ENCODE measurements at places on chromosomes 12 and 14.

GRCh38 chr12:98635657-98636323, 8.8 kb downstream of the IKBIP start:
- DNase-seq: peak; percentile 20

GRCh38 chr14:105935384-105935783, 409.0 kb downstream of the TMEM121 start:
- no peak for DNase-seq

- peak; percentile 53 for DNase-seq
These were observed 13.9 kb downstream of the MFAP5 start for GRCh38 chr12:8648576-8649205.

- DNase-seq: no peak
These were observed 201.4 kb downstream of the C12orf50 start for GRCh38 chr12:87827638-87828264.

- DNase-seq: no peak
These were observed 21.6 kb downstream of the RASSF8 start for GRCh38 chr12:25980035-25980434.

DNA sequence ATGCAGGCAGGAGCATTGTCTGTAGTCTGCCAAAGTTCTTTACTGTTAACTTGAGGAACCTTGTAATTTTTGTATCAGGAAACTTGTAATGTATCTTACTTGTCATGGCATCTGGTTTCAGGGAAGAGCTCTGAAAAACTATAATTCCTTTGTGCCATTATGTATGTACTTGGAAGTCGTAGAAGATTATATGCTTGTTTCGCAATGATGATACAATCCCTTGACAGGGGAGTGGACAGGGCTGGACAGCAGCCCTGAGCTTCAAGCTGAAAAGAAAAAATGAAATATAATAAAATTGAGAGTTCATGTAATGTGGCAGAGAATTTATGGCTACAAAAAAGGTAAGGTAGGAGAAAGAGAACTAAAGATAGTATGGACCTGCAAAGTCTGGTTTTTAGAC, 7.4 kb upstream of the DLGAP5 start:
- DNase-seq: no peak

- no peak for DNase-seq
These were observed 113.3 kb upstream of the AMIGO2 start for GRCh38 chr12:47193066-47193465.

DNA sequence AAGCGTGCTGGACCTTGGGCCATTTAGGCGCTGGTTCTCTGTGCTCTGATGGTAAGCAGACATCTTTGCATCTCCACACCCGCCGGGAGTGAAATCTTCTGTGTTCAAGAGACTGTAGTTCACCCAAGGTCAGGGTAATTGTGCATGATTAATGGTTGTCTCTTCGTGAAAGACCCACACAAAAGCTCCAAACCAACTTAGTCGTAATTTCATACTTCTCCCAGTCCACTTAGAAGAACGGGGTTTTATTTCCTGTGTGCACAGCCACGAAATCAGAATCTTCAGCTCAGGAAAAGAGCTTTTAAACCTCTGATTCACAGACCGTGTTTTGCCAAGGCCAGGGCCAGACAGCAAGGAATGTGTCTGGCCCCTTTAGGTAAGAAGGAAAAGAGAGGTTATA, 640.9 kb downstream of the MED13L start:
- DNase-seq: no peak

- peak; percentile 41 for DNase-seq
These were observed 501 bp downstream of the RIMKLB start for GRCh38 chr12:8698132-8698851.

GRCh38 chr12:48084841-48085460, 20.9 kb downstream of the SENP1 start:
- no peak for DNase-seq

- DNase-seq: no peak
These were observed 5.1 kb upstream of the SMOC1 start for GRCh38 chr14:69873877-69874780.

DNA sequence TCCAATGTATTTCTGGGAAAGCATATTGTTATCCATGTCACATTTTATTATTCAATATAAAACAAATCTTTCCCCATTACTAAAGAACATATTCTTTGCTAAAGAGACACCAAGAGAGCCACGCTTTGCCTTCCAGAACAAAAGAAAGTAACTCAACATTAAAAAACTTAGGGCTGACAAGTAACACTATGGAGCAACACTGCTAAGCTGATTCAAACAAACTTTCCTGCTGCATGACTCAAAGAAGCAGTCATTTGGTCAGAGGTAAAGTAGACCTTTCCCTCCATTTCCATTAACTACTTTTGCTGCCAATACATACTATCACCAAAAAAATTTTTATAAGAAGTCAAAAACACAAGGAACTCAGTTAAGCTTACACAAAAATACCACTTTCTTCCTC, 83.0 kb downstream of the DENND5B start:
- no peak for DNase-seq

DNA sequence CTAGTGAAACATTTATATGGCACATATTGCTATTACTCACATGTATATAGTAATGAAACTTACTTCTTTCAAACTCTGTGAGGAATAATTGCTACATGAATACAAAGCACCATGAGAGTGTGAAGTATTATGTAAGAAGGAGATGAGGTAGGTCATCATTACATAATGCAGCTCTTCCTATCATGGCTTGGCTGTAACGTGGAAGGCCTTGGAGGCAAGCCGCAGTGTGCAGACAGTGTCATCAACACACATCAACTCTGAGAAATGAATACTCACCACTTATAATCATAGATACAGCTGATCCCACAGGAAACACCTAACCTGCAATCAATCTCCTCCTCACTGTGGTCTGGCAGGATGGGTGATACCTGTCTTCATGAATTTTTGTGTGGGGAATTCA, 49.9 kb upstream of the CCDC91 start:
- no peak for DNase-seq

DNA sequence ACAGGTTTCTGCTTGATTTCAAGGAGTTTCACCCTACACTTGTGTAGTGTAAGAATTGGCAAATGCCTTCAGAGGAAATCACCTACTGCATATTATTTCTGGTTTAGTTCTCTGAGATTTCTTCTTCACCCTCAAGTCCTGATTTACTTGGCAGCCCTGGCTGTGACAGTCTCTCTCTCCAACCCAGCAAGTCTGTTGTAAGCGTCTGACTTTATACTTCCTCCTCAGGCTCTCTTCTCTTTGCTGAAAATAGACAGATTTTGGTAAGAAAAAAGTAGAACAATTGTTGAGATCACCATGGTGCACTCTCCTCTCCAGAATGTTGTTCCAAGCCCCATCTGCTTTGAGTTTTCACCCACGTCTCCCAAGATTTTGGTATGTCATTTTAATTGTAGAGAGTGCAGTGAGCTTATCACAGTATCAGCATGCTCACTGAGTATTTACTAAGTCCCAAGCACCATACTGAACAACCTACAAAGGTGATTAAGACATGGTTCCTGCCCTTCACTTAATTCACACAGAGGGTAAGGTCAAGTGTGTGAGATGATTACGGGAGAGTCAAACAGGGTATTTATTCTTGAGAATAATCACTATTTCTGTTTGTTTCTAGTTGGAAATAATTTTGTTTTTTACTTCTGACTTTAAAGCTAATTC, 148.7 kb downstream of the MDGA2 start:
- DNase-seq: no peak

- DNase-seq: no peak
These were observed 120.3 kb downstream of the CHST11 start for GRCh38 chr12:104576980-104577580.

- DNase-seq: peak; percentile 1
These were observed 206.6 kb upstream of the RTL1 start for GRCh38 chr14:101109981-101110728.

DNA sequence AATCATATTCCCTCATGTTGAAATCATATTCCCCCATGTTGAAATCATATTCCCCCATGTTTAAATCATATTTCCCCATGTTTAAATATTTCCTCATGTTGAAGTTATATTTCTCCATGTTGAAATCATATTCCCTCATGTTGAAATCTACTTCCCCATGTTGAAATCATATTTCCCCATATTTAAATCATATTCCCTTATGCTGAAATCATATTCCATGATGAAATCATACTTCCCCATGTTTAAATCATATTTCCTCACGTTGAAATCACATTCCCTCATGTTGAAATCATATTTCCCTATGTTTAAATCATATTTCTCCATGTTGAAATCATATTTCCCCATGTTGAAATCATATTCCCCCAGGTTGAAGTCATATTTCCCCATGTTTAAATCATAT, 34.6 kb upstream of the ADGRD1 start:
- DNase-seq: no peak

- no peak for DNase-seq
These were observed 92.8 kb downstream of the FRMD6 start for GRCh38 chr14:51744372-51745130.

- DNase-seq: no peak
These were observed 136.6 kb downstream of the SSPN start for GRCh38 chr12:26331960-26332359.

DNA sequence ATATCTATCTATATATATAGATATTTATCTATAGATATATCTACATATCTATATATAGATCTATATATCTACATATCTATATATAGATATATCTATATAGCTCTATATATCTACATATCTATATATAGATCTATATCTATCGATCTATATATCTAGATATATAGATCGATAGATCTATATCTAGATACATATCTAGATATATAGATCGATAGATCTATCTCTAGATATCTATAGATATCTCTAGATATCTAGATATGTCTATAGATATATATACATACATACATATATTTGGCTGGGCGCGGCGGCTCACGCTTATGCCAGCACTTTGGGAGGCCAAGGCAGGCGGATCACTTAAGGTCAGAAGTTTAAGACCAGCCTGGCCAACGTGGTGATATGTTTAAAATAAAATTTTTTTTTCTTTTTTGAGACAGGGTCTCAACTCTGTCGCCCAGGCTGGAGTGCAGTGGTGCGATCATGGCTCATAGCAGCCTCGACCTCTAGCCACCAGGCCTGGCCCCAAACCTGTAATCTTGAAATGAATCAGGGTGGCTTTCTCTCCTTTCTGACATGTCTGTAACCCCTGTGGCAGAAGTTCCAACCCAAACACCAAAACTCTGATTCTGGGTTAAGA, 18.1 kb downstream of the ARPC3 start:
- DNase-seq: no peak

DNA sequence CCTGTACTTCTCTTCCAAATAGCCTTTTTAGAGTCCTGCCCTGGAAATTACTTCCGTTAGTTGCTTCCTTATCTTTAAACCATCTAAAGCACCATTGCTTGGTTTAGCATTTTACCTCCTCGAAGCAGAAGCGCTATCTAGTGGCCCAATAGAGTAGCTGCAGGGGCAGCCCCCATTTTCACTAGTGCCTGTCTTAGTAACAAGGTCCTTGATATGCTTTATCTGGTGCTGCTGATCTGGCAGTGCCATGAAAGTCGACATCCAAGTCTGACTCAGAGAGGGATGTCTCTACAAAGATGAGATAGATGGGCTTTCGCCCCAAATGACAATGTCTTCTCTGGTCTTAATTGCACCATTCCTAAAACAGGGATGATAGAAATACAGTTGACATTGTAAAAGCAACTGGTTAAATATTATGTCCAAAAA, 25.0 kb upstream of the CIT start:
- DNase-seq: peak; percentile 17

GRCh38 chr14:64815257-64815656, 64.5 kb downstream of the SPTB start:
- DNase-seq: no peak
